ENCODE measurements at places on chromosomes 7 and 10. TPM values are rescaled to one million over a fixed set of nuclear protein-coding genes. Genes with fewer than 3 reads are reported as not detected.

GRCh38 chr10:59677253-59677831 lies 32.3 kb downstream of the SLC16A9 start:
- no peak for DNase-seq

DNA sequence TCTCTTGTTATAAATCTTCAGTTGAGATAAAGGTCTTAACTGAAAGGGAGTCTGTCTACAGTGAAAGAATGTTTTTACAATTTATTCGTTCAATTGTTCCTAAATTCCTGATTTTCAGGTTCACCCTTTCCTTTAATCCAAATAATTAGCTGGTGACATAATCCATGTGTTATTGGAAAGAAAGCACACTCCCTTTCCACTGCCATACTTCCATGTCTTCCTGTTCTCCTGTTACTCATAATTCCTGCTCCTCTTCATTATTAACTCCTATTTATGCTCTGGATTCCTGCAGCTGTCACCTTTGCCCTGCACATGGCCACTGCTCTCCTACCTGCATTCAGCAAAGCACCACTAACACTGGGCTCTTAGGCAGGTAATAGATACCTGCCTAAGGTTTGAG lies 40.0 kb upstream of the FAM3C start:
- no peak for DNase-seq

GRCh38 chr7:1455241-1455939 lies 3.9 kb downstream of the MICALL2 start:
- DNase-seq = peak; percentile 88

Gene MGAM2
- 0.36 TPM for total RNA-seq

Gene OR2A42
- not detected for total RNA-seq
